ENCODE measurements at places on chromosomes 16 and 17.
A peak's percentile ranks its signal among the peaks of the same experiment; 100 is the strongest.

DNA sequence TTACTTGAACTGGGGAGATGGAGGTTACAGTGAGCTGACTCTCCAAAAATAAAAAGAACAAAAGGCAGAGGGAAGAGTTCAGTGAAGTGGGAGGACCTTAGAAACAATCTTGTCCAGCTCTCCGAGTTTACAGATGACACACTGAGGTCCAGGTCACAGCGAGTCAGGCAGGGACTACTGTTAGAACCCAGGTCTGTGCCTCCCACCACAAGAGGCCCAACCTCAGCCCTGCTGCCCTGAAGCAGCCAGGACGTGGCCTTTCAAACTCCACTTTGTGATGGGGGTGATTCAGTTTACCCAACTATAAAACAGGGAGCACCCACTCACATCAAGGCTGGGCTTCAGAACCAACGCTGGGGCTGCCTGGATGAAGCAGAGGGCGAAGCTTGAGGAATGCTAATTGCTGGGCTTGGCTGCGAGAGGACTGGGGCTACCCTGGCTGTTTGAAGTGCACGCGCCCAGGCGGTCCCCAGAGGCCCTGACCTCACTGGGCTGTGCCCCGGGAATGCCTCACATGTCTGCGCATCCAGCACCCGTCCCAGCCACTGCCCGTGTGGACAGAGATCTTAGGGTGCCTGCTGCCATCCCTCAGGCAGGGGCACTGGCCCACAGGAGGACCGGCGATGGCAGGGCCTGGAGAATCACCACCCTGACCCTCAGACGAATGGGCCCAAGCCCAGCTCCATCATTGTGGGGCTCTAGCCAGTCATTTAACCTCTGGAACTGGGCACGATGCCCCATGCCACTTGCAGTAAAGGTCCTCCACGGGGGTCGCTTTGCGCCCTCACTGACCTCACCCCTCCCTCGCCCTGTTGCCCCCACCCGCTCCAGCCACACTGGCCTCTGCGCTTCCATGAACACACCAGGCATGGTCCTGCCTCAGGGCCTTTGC is 11.4 kb downstream of the SLC5A10 start:
- DNase-seq: no peak

- DNase-seq: no peak
Measured at GRCh38 chr17:82160075-82160474, 52.6 kb downstream of the CCDC57 start.

GRCh38 chr16:17252064-17252463 is 218.7 kb downstream of the XYLT1 start:
- no peak for DNase-seq

GRCh38 chr17:75271233-75271954 is 363 bp upstream of the MIF4GD start:
- DNase-seq: no peak

DNA sequence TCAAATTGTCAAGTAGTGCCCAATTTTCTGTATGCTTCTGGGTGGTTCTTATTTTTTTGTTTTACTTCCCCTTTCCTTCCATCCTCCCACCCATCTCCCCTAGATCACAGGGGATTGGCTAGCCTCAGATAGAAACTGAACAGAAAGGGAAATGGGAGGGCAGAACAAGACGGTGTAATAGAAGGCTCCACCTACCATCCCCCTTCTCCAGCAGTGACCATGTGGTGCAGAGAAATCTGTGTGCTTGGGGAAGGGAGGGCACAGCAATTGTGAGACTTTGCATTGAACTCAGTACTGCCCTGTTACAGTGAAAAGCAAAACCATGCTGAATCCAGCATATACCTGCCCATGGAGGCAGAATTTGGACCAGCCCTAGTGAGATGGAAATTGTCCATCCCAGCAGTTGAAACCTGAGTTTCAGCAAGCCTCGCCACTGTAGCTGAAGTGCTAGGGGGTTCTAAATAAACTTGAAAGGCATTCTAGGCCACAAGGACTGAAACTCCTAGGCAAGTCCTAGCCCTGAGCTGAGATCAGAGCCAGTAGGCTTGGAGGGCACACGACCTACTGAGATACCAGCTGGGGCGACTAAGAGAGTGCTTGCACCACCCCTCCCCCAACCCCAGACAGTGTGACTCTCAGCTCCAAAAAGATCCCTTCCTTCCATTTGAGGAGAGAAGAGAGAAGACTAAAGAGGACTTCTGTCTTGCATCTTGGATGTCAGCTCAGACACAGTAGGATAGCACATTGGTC is 5.2 kb downstream of the SLFN11 start:
- DNase-seq: no peak

DNA sequence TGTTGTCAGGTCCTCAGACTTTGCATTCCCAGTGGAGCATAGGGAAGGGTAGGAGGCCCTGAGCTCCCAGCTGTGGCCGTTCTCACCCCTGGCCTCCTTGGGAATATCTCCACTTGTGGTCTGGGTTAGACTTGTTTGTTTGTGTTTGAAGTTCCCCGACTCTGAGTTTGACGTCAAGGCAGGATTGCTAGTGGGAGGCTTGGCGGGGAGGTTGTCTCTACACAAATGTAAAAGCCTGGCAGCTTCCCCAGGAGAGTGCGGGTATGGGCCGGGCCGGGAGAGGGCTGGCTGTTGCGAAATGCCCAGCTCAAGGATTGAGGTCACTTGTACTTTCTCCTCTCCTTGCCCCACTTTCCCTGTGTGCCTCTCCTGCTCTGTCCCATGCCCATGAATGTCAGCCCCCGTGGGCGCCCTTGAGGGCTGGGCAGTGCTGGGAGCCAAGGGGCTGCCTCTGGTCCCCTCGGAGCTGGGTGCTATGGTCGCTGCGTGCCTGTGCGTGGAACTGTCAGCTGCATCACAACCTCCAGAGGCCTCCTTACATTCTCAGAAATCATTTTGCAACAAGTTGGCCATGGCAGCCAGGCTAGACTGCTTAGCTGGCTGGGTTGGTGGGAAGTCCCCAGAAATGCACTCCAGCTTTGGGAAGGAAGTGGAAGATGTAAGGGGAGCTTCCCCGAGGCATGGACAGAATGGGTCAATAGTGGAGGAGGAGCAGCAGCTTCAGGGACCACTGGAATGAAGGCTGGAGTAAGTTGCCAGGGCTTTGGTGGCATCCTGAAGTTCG is 84.3 kb downstream of the KSR1 start:
- DNase-seq: peak; percentile 88

DNA sequence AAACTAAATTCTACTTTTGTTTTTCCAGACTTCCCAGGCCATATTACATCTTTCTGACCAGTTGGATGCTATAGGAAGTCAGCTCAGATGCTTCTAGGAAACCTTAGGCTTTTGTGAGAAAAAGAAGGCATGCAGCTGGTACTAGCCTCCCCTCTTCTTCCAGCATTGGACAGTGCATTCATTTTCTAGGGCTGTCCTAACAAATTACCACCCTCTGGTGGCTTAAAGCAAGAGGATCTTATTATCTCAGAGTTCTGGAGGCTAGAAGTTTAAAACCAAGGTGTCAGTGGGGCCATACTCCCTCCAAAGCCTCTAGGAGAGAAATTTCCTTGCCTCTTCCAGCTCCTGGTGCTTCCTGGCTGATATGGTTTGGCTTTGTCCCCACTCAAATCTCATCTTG is 467.8 kb downstream of the SLC39A11 start:
- no peak for DNase-seq

DNA sequence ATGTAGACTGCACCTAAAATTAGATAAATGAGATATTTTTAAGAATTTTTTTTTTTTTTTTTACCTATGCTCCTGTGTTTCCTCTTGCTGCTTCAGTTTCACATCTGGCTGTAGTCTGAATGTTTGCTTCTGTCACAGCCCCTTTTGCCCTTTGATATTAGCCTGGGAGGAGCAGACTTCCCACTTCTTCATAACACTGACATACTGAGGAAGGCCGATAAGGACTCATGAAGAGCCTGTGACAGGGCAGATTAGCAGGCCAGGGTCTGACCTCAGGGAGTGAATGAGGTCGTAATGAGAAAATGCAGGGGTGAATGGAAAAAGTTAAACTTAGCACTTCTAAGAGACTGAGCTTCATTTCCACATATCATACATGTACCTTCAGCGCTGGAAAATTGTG is at the start of gene SLFN14:
TSS of gene SLFN14 (minus strand) at position 117 of the 400 bp plus-strand sequence. CDS start 2,757 bp downstream, outside the sequence.
- no peak for DNase-seq

DNA sequence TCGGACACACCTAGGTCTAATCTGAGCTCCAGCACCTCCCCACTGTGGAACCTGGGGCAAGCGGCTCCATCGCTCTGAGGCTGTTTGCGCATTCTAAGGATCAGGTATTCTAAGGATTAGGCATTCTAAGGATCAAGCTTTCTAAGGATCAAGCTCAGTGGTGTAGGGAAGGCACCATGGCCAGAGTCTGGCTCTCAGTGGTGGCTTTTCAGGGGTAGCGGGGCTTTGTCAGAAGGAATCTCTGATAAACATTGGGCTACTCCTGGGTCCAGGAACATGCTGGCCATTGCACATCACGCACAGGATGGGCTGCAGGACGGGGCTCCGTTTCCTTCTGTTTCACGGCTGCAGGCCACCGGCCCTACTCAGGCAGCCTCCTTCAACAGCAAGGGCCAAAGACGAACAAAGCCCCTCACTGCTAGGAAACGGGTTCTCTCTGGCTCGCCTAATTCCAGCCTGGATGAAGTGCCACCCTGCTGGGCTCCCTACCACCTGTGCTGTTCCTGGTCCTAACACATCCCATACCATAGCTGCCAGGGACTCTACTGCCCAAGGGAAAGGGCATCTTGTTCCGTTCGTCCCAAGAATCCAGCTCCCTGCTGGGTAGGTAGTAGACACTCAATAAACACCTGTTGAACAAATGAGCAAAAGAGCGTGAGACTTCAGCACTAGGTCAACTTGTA is 5.5 kb downstream of the C1QTNF1 start:
- DNase-seq: no peak

GRCh38 chr17:49299996-49300395 is 62.1 kb downstream of the ZNF652 start:
- DNase-seq: no peak

DNA sequence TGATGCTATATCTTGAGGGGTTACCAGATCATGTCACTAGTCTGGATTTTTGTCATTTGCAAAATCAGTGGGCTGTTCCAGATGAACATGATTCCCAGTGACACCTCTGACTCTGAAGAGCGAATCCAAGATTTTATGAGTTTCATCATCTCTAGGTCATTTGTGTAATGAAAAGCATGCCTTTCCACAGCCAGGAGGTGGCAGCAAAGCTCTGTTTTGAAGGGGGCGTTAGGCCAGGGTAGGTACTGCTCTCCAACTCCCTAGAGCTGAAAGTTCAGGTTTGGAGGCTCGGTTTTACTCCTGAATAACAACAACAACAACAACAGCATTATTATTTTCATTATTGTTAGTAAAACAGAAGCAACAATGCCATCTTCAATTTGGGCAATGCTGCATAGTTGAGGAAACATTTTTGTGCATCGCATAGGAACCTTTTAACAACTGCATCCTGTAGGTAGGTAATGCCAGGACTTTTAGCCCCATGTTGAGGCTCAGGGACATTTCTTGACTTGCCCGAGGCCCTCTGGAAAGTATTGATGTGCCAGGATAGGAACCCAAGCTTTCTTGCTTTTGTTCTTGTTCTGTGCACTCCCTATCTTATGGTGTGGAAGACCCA is 77.0 kb downstream of the MYH13 start:
- DNase-seq: peak; percentile 35

DNA sequence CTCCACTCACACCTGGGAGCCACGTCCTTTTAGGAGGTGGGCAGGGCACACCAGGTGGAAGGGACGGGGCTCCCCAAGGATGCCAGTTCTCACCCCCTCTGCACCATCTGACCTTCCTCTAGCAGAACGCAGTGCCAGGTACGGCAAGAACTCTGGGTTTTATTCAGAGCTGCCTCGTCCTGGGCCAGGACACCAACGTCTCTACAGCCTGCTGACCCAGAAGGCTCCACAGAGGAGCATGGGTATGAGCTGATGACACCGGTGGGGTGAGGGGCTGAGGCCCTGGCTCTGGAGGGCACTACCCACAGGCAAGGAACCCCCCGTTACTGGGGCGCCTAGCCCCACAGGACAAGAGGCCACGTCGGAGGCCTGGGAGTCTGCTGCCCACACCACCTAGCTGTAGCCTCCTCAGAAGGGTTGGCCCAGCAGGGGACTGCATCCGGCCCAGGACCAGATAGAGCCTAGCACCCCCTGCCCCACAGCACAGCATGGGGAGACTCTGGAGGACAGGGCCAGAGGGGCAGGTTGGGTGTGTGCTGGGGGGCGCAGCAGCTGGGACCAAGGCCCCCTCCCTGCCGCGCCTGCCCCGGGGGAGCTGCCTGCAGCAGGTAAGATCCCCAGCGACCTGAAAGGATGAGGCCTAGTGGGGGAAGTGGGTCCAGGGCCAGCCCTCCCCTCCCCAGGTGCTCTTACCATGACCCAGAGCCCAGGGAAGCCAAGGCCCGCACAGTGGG is 13.9 kb downstream of the BCAR1 start:
- DNase-seq: no peak

GRCh38 chr17:63881935-63882601 is at the start of gene GH2:
Gene GH2, minus strand, starts transcription at chr17:63881944. Its CDS starts 143 bp downstream, at chr17:63881801.
- no peak for DNase-seq

- DNase-seq: no peak
Measured at GRCh38 chr17:70969521-70970034, 800.2 kb downstream of the KCNJ2 start.

DNA sequence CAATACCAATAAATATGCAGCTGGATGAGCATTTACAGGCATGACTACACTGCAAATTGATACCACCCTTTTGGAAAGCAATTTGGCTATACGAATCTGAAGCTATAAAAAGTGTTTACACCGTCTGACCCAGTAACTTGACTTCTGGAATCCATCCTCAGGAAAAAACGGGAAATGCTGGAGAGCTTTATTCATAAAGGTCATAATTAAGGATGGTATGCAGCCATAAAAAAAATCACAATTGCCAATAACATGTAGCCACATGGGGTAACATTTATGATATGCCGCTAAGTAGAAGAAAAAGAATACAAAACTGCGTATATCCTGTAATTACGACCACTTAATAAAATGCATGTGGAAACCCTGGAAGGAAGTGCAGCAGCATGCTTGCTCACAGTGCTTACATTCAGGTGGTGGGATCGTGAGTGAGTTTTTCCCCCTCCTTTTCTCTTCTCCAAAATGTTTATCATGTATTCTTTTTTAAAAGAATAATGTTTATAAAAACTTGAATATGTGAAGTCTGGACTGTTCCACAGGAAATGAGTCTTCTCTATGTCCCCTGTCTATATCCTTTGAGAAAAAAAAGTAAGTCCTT is 34.2 kb downstream of the COPRS start:
- DNase-seq: no peak

DNA sequence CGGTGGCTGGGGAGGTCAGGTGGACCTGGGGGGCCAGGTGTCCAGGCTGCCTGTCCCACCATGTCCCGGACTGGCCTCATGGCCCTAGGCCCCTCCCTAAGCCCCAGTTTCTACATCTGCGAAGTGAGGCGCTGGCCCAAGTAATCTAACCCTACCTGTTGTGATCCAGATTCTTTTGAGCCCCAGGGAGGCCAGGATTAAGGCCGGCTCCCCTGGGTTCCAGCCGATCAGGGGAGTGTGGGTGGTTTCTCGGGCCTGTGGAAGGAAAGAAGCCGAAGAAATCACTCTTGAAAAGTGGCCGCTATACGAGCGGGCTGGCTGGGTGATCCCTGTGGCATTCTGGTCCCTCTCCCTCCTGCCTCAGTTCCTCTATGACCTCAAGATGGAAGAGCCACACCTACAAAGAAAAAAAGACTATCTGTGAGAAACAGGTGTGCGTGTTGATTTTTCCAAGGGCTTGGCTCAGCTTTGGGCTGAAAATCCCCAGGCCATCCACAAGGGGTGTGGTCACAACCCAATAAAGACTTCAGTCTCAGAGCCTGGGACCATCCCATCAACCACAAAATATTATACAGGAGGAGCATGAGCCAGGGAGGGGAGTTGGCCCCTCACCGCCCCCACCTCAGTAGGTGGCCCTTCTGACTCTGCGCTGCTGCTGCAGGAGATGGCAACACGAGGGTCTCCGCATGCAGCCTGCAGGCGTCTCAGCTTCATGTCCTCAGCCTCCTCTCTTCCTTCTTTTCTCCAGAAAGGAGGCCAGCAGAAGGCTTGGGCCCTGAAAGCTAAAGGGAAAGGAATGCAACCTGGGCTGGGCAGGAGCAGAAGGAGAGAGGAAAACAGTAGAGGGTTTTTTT is 20.3 kb downstream of the GPR142 start:
- no peak for DNase-seq

All from fibroblast of the conjunctiva (primary cell).